ENCODE measurements at places on chromosomes 5 and 9.
A peak's percentile ranks its signal among the peaks of the same experiment; 100 is the strongest.

- DNase-seq: no peak
Observed at GRCh38 chr5:55982957-55983381, 11.8 kb downstream of the IL6ST start.

- no peak for DNase-seq
Observed at GRCh38 chr5:11277323-11277722, 516.3 kb upstream of the DAP start.

- peak; percentile 67 for DNase-seq
Observed at GRCh38 chr9:89923961-89924504, 319.2 kb downstream of the GADD45G start.

DNA sequence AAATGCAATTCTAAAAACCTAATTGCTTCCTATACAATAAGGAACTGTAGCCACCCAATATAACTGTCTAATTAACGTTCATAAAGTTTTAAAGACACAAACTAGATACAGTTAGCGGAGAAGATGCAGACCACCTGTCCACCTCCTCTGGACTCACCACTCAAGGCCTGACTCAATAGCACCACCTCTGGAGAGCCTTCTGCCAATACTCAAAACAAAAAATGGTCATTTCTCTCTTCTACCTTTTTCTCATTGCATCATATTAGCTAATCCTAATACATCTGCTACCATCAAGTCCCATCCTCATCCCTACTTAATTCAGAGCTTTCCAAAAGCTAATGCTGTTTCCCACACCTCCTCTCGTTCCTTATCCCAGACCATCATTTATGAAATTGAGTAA, 159.9 kb downstream of the MLLT3 start:
- DNase-seq: no peak

GRCh38 chr9:136935651-136936050, 8.9 kb downstream of the FBXW5 start:
- DNase-seq: no peak

DNA sequence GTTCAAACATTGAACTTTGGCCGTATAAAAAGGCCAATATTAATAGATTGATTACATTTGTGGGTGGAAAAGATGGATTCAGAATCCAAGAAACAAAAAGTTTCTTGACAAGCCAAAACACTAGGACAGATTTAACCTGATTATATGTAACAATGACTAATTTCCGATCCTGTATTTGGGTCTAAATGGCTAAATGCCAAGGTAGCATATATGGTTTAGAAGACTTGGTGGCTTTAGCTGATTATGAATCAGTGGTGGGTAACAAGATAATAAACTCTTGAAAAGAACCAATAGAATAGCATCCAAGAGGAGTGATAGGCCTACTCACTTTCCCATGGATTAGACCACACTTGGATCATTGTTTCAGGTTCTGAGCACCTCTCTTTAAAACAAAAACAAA, 21.8 kb upstream of the ANP32B start:
- no peak for DNase-seq

DNA sequence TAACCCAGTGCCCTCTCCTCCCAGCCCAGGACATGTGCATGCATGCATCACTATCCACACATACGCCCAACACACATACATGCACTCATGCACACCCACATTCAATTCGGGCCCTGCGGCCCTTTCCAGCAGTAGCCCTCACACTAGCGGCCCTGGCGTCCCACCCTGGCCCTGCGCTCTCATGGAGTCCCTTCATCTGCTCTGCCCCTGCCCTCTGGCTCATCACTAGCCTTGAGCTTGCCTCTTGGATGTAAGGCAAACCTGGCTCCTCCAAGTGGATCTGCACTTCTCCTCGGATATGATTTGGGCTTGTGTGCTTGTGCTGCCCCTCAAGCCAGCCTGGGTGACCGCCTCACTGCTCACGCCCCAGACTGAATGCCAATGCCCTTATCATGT, 147.2 kb downstream of the SEC61B start:
- DNase-seq: no peak

GRCh38 chr9:129994882-129995281, 48.1 kb downstream of the FNBP1 start:
- no peak for DNase-seq

DNA sequence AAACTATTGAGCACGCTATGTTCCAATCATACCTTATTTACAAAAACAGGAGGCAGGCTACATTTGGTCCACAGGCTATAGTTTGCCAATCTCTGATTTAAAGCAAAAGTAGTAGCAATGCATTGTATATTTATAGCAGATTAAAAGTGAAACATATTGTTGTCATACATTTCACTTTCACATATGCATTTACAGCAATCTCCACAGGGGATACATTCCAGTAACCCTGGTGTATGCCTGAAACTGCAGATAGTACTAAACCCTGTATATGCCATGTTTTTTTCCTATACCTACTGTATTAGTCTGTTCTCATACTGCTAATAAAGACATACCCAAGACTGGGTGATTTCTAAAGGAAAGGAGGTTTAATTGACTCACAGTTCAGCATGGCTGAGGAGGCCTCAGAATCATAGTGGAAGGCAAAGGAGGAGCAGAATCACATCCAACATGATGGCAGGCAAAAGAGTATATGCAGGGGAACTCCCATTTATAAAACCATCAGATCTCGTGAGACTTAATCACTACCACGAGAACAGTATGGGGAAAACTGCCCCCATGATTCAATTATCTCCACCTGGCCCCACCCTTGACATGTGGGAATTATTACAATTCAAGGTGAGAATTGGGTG, 5.9 kb upstream of the CSF1R start:
- DNase-seq: no peak

DNA sequence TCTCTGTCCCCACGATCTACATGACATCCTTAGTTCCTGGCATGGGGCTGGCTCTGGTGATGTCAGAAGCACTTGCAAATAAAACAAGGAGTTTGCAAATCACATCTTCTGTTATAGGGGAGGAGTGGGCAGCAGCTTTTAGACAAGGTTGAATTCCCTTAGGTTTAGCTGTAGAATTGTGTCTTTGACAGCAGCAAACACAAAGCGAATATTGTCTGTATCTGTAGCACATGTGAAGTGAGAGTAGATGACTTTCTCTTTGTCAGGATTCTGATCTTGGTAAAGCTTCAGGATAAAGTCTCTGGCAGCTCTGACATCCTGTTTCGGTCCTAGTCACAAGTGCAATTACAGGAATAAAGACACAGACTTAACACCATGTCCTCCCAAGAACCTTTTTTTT, 224.3 kb downstream of the GNA14 start:
- DNase-seq: no peak

DNA sequence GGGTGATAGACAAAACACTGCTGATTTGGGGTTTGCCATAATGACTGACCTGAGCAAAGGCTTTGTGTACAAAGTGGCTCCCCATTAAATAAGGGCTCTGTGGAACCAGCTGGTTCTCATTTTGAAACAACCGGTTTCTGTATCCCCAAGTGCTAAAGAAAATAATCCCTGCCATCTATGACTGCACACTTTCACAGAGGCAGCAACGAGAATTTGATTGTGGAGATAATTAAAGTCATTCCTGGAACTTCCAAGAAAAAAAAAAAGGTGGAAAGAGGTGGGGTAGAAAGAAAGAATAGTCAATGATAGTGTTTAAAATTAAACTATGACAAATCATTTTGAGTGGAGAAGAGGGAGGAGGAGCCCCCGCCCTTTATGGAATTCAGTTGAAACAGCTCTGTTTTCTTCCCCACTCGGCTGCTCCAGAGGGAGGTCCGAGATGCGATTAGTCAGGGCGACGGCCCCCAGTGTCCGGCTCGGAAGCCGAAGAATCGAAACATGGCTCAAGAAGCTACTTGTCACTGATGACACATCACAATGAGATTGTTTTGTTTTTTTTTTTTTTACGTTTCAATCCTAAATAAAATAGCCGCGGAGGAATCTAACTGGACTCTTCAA, 38.4 kb downstream of the EBF1 start:
- DNase-seq: no peak

DNA sequence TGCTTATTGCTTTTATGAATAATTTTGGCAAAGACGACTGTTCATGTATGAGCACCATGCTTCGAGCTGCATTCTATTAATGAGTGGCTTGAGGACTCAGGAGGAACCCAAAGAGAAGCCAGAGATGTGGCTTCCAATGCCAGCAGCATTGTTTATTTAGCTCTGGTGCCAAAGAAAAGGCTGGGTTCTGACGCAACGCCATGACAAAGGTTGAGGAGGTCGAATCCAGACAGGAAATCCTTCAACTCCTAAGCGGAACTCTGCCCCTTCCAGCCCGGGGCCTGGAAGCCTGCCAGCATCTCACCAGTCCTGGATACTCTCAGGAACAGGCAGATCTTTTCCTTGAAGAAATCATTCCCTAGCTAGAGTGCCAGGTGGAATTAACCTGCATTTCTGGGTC, 104.4 kb downstream of the ARHGAP26 start:
- no peak for DNase-seq

- no peak for DNase-seq
Observed at GRCh38 chr9:28834156-28834555, 1260.9 kb upstream of the C9orf72 start.

DNA sequence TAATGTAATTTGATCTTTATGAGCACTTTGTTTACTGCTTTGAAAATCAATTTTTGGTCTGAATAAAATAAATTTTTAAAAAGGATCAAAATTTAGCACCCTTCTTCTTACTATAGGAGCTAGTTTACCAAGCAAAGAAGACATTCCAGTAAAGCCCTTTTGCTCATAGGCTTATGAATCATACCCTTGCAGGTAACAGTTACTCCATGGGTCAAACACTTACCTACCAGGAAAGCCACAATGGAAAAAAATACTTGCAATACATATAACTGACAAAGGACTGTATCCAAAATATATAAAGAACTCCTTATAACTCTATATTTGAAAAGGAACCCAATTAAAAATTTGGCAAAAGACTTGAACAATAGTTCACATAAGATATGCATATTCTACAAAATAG, 66.6 kb downstream of the SHOC1 start:
- DNase-seq: no peak

- DNase-seq: no peak
Observed at GRCh38 chr5:6454628-6455053, 6.0 kb downstream of the UBE2QL1 start.

- no peak for DNase-seq
Observed at GRCh38 chr9:72473474-72474261, 47.7 kb upstream of the TMC1 start.

DNA sequence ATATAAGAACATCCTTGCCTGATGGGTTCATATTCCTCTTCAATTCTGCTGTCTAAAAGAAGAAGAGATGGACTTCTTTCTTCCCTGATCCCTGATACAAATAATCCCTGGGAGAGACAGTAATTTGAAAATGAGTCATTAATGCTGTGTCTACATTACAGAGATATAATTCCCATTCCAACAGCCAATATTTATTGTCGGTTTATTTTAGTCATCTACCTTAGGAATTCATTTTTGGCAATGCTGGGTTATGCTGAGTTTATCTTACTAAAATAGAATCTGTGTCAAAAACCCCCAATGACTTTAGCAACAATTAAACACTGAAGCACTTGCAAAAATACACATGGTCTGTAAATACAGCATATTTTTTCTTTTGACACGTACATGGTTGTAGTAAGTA, 23.9 kb downstream of the ZNF474 start:
- DNase-seq: no peak

DNA sequence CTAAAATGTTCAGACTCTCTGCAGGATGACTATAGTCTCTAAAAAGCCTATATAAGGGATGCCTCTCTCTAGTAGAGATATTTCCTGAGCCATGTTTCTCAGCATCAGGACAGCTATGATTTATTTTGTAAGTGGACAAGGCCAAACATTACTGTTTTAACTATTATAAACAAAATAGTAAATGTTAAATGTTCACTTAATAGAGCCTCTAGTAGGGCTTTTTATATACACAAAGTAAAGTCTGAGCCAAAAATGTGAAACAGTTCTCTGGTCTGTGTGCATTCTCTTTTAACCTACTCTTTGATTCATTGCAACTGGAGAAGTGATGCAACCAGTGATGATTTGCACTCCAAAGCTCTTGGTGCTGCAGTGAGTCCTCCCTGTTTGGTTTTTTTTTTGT, 220.5 kb downstream of the GDNF start:
- DNase-seq: no peak

- DNase-seq: no peak
Observed at GRCh38 chr5:104088876-104089778, 526.5 kb upstream of the NUDT12 start.

- no peak for DNase-seq
Observed at GRCh38 chr5:178237431-178238312, 5.1 kb upstream of the PHYKPL start.

DNA sequence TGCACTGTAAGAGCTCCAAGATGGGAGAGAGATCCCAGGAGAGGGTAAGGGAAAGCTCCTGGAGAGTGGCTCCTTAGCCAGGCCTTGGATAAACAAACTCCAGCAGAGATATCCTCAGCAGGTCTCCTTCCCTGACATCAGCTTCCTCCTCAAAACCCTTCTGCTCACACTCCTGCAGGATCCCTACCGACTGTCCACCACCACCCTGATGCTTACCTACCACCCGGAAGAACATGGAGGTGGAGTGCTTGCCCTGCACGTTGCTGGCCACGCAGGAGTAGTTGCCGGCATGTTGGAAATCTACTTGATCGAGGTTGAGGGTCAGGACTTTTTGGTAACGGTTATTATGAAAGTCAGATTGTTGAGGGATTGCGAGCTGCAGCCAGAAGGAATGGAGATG, 9.3 kb downstream of the CSF1R start:
- no peak for DNase-seq

DNA sequence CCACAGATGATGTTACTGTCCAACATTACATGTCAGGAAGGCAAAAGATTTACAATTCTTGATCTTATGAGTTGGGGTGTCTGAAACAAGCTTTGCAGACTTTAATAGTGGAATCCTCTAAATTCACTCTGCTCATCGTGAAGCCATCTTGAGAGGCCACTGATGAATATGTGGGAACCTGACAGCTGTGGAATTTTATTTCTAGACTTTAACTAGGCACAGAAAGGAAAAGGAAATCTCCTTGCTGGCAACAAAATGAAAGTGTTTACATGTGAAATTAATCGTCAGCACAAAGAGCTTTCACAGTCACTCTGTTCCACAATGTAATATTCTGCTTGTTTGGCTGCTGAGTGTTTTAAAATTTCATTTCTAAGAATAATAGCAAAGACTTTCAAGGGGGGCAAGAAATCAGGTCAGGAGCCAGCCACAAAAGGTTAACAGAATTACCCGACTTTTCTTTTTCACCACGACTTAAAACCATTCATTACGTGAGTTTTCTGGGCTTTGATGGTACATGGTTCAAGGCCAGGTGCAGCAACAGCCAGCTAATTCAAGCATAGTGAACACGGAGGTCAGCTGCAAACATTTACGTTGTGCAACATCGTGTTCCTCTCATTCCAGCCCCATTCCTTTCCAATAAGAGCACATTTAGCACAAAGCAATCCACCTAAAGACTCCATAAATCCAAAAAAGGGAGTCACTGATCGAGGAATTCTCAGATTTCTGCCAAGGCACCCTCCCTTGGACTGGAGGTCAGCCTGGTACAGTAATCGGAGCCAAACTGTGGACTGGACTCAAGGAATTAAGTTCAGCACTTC, 14.6 kb downstream of the NREP start:
- DNase-seq: no peak

Measured in stimulated activated CD4-positive, alpha-beta T cell treated with anti-CD3 and anti-CD28 coated beads, Interleukin-2, amount 100 ng/mL, for 24 hours (primary cell).